ENCODE measurements at places on chromosomes 2 and 18. TPM values are rescaled to one million over a fixed set of nuclear protein-coding genes. Genes with fewer than 3 reads are reported as not detected.

- DNase-seq, result no peak
- H3K27ac ChIP-seq, result no peak overlapping the region
- H3K4me3 ChIP-seq, result no peak overlapping the region
Measured at GRCh38 chr2:180003559-180003958, 3.5 kb downstream of the CWC22 start.

DNA sequence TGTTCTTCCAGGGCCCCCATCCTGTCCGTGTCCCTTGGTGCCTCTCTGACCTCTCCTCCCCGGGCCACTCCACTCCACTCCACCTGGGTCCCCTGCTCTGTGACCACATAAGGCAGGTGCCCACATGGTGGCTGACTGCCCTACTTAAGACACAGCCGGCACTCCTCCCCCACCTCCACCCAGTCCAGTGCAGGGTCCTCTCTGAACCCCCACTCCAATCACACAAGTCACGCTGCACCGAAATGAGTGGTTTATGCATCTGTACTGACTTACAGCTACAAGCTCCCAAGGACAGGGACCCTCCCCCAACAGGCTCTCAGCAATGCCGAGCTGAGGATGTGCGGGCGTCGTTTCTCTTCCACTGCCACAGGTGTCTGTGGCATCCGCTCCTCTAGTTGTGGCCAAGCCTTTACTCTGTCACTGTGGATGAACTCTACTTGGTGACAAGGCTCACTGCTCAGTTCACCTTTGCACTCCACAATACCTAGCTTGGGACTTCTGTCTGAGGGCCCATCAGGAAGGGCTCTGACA is 48.3 kb downstream of the TFCP2L1 start:
- no peak overlapping the region for H3K27ac ChIP-seq
- no peaks in the 10 kb centered on the region for H3K27me3 ChIP-seq
- no peak overlapping the region for H3K4me3 ChIP-seq
- DNase-seq, result no peak
- no peaks in the 10 kb centered on the region for H3K4me1 ChIP-seq

DNA sequence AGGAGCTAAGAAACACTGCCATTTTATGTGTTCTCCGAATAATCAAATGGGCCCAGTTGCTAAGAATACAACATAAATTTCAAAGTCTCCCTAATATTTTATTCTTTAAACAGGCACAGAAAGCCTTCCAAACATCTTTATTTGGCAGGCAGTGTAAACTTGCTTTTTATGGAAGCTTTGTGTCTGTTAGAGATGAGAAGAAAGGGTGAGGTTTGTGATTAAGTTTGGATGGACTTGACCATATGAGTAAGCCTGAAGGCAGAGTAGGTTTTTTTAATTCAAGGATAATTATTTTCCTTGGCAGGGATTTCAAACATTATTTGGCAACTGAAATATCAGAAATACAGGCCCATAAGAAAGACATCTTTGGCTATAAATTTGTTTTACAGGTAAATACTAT is 62.9 kb downstream of the COX7A2L start:
- no peak for DNase-seq
- H3K27me3 ChIP-seq, result no peaks in the 10 kb centered on the region
- no peaks in the 10 kb centered on the region for H3K4me1 ChIP-seq
- H3K27ac ChIP-seq, result no peak overlapping the region
- peaks cover under 1% of the 10 kb centered on the region for H3K36me3 ChIP-seq

GRCh38 chr2:100137866-100138570 is 4.4 kb downstream of the AFF3 start:
- H3K4me3 ChIP-seq, result no peak overlapping the region
- no peak overlapping the region for H3K27ac ChIP-seq
- no peak for DNase-seq
- no peaks in the 10 kb centered on the region for H3K27me3 ChIP-seq

Gene TMEM200C
- 0.23 TPM for total RNA-seq

GRCh38 chr2:135011633-135012032 is 35.6 kb downstream of the MAP3K19 start:
- no peaks in the 10 kb centered on the region for H3K27me3 ChIP-seq
- H3K27ac ChIP-seq, result no peak overlapping the region
- no peak overlapping the region for H3K4me3 ChIP-seq
- no peaks in the 10 kb centered on the region for H3K4me1 ChIP-seq

- no peak overlapping the region for H3K4me3 ChIP-seq
- no peak for DNase-seq
- H3K27me3 ChIP-seq, result no peaks in the 10 kb centered on the region
- no peaks in the 10 kb centered on the region for H3K4me1 ChIP-seq
Measured at GRCh38 chr2:46632349-46632748, 153.0 kb downstream of the TMEM247 start.

Gene GKN1
- total RNA-seq, result not detected

DNA sequence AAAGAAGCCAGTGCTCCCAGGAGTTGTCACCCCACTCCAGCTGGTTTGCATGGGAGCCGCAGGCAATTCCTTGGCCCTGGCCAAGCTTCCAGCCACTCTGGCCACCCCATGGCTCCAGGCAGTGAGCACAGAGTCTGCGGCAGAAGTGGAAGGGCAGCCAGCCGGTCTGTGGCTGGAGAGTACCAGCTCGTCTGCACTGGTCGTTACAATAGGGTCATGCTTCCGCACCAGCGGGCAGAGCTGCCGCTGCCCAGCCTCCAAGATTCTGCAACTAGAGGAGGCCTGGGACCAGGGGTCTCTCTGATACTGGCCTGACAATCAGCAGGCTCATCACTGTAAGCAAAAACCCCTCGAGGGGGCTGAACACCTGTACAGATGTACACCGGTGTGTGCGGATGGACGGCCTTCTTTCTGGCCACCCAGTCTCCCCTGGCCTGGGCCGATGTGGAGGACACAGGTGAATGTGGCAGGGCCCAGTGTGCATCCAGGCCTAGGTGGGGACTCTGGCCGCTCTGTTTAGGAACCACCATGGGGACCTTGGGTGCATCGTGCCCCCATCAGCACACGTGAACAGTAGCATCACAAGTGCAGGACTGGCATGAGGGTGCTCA is 51.9 kb upstream of the ODC1 start:
- no peak overlapping the region for H3K27ac ChIP-seq
- H3K27me3 ChIP-seq, result no peaks in the 10 kb centered on the region
- DNase-seq, result peak; percentile 26
- no peak overlapping the region for H3K4me3 ChIP-seq
- no peaks in the 10 kb centered on the region for H3K36me3 ChIP-seq

DNA sequence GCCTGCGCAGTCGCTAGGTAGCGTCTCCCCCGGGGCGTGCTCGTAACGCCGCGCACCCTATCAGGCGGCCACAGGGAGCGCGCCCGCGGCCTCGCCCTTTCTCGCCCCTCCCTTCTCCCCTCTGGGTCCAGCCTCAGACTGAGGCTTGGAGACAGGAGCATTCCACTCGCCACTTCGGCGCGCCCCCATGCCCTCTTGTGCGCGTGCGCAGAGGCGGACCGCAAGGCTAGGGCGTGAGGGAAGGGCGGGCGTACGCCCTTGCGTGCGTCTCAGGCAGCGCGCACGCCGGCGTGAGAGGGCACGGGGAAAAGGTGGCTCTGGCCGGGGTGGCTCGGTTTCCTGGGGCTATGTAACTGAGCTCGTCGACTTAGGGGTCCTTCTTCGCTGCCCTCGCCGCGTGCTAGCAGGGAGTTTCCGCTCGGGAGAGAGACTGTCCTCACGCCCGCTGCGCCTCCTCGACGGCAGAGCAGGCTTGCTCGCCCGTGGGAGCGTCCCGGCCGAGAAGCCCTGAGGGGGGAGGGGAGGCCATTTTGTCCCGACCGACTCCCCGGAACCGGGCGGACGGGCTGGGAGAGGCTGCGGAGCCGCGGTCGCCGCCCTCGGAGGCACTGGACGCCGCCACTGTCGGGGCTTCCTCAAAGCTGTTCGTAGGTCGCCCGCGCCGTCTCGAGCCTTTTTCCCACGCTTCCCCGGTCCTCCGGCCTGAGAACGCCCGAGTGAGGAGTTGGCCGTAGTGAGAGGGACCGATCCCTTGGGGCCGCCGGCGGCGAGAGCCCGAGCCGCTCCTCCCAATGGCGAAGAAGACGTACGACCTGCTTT is at the start of gene RAB10:
RAB10 (plus strand) TSS at position 267 of the 819 bp plus-strand sequence; CDS start at position 792, 525 bp downstream.
- no peaks in the 10 kb centered on the region for H3K27me3 ChIP-seq
- H3K4me1 ChIP-seq, result peaks cover 22% of the 10 kb centered on the region
- H3K4me3 ChIP-seq, result peak within 1 kb of the TSS; percentile 76

Gene HOXD11
- not detected for total RNA-seq

- DNase-seq, result peak; percentile 79
- no peaks in the 10 kb centered on the region for H3K27me3 ChIP-seq
- no peak within 1 kb of the TSS for H3K27ac ChIP-seq
- peaks cover 8% of the 10 kb centered on the region for H3K4me1 ChIP-seq
- no peaks in the 10 kb centered on the region for H3K36me3 ChIP-seq
Measured at GRCh38 chr2:24049485-24050021, at the start of gene FKBP1B. FKBP1B (plus strand) TSS chr2:24049741; CDS start chr2:24049850, 109 bp downstream.

DNA sequence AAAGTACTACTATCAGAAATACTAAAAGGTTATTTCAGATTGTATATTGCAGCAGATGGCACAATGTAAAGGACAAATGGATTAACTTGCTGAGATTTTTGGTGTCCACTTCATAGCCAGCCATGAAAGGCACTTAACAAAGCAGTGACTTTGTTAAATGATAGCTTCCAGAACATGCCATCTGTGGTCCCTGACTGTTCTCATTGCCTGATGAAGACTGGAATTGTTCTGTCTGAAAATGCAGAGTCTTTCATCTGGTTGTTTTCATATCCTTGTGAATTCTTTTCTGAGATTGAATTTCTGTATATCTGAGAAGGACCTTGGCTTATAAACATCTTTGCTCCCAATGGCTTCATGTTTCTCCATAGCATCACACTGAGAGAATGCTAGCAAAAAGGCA is 44.4 kb upstream of the LRRTM1 start:
- H3K36me3 ChIP-seq, result no peaks in the 10 kb centered on the region
- no peaks in the 10 kb centered on the region for H3K4me1 ChIP-seq
- H3K4me3 ChIP-seq, result no peak overlapping the region
- no peak overlapping the region for H3K27ac ChIP-seq

GRCh38 chr2:70046534-70046933 is 40.7 kb upstream of the PCBP1 start:
- H3K36me3 ChIP-seq, result no peaks in the 10 kb centered on the region
- no peak overlapping the region for H3K27ac ChIP-seq
- no peak overlapping the region for H3K4me3 ChIP-seq
- DNase-seq, result no peak

DNA sequence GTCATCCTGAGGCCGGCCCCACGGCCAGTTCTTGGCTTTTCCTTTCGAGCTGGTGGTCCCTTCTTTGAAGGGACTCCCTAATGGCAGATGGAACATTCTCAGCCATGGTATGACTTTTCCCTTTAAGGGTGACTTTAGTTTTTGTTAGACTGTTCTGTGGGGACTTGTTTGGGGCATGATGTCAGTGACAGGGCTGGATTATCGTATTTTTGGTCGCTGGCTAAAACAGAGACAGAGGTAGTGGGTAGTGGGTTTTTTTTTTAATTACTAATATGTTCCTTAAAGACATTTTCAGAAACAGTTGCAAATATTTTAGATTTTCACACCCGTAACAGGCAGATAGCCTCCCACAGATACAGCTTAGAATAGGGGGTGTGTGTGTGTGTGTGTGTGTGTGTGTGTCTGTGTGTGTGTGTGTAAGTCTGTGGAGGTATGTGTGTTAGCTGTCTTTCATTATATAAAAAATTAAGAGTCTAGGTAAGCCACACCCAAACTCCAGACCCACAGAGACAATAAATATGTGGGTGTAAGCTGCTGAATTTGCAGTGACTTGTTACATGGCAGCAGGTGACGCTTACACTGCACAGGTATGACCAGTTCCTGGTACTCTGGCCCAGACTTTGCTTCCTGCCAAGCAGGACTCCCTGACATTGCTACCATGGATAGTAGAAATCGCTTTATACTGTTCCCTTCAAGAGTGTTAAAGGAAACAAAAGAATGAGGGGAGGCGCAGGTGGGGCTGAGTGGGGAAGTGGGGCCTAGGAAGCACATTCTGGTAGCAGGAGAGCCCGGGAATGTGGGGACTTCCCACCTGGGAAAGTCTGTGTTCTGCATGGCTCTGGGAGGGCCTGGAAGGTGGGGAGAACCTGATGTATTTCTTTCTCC is 20.9 kb downstream of the NCK2 start:
- H3K27me3 ChIP-seq, result no peaks in the 10 kb centered on the region
- DNase-seq, result no peak
- H3K4me1 ChIP-seq, result no peaks in the 10 kb centered on the region
- no peak overlapping the region for H3K27ac ChIP-seq
- no peak overlapping the region for H3K4me3 ChIP-seq
- no peaks in the 10 kb centered on the region for H3K36me3 ChIP-seq

- no peaks in the 10 kb centered on the region for H3K36me3 ChIP-seq
- peaks cover 5% of the 10 kb centered on the region for H3K27me3 ChIP-seq
- no peak overlapping the region for H3K27ac ChIP-seq
- DNase-seq, result no peak
- H3K4me1 ChIP-seq, result no peaks in the 10 kb centered on the region
Measured at GRCh38 chr2:121943285-121943684, 187.8 kb downstream of the TSN start.

DNA sequence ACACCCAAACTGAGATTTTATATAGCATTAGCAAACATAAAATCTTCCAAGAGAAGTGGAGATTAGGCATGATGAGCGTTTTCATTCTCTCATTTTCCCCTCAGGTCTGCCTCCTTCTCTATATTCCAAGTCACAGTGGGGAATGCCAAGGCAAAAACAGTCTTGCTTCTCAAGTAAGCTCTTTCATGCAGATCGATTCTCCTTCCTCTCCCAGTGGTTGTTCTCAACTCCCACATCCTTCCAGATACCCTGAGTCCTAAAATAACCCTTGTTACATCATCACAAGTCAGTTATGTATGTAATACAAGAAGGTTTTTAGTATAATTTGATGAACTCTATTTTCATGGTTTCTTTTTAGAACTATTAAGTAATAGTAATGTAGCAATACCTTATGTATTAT is 150.6 kb downstream of the TXNL1 start:
- DNase-seq, result no peak
- H3K27me3 ChIP-seq, result no peaks in the 10 kb centered on the region
- no peak overlapping the region for H3K27ac ChIP-seq
- no peaks in the 10 kb centered on the region for H3K4me1 ChIP-seq

- no peak for DNase-seq
- H3K4me3 ChIP-seq, result no peak overlapping the region
- H3K27ac ChIP-seq, result no peak overlapping the region
- no peaks in the 10 kb centered on the region for H3K27me3 ChIP-seq
Measured at GRCh38 chr2:68579689-68580088, 63.7 kb upstream of the PROKR1 start.

DNA sequence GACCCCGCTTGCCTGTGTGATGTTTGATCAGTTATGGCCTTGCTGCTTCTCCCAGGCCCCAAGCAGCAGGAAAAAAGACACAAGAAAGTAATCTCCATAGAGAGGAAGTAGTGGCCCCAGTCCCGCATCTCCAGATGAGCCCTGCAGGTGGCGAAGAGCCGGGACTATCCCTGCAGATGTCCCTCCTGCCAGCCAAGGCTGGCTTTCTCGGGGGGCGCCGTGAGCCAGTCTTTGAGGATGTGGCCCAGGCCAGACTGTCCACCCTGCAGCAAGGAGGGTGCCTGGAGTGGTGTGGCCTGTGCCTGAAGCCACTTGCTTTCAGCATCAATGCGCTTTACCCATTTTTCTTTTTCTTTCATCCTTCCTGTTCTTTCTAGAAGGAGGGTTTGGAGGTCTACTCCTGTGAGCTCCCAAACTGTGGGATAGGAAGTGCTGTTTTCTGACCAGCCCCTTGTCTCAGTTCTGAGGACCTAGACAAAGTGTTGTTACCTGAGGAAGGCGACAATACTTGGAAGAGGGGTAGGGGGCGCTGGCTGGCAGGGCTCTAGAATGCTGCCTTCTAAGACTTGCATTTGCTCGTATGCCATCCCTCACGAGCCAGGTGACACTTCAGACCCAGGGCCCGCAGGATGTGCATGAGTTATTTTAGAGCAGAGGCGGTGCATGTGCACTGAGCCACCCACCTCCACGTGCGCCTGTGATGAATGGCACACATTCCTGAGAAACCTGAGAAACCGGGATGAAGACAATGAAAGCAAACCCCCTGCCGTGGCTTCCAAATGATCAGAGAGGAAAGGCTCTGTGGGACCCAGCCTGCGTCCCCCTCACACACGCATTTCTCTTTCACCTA is 255.8 kb downstream of the FBXO15 start:
- H3K27ac ChIP-seq, result no peak overlapping the region
- H3K36me3 ChIP-seq, result no peaks in the 10 kb centered on the region
- DNase-seq, result no peak
- no peak overlapping the region for H3K4me3 ChIP-seq

All from liver (tissue), 10 donors.